ENCODE measurements at places on chromosomes 2 and 18.

DNA sequence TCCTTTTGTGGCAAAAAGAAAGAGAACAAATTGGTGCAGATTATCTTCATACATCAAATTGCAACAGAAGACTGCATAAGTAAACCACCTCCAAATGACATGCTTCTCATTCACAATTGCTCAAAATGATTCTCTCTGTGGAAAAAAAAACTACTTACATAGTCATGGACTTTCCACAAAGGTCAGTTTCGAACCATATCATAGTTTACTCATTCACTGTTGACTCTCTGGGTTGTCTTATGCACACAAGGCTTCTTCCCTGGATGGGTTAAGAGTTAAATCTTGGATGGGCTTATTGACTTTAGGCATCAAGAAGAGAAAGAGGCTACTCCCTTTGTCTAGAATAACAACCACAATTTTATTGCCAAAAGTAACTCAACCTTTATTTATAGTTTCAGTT, 91.3 kb upstream of the RAB27B start:
- no peak for DNase-seq

- no peak for DNase-seq
Measured at GRCh38 chr18:80037869-80038630, 3.8 kb downstream of the RBFA start.

GRCh38 chr2:191693166-191693565, 15.2 kb downstream of the NABP1 start:
- no peak for DNase-seq

DNA sequence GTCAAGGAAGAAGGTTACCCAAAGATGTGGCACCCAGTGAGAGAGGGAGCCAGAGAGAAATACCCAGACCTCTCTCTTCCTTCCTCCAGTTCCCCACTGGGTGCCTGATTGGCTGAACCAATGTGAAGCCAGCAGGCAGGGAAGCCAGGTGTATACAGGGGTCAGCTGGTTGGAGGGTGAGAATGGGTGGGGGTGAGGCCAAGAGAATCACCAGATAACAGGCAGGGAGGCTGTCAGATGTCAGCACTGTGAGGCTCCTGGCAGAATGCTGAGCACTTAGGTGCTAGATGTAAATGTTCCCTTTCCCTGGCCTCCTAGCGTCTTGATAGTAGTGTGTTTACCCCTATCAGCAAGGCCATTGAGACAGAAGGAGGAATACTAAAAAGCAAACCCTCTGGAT, 104.0 kb upstream of the MGAT5 start:
- no peak for DNase-seq

DNA sequence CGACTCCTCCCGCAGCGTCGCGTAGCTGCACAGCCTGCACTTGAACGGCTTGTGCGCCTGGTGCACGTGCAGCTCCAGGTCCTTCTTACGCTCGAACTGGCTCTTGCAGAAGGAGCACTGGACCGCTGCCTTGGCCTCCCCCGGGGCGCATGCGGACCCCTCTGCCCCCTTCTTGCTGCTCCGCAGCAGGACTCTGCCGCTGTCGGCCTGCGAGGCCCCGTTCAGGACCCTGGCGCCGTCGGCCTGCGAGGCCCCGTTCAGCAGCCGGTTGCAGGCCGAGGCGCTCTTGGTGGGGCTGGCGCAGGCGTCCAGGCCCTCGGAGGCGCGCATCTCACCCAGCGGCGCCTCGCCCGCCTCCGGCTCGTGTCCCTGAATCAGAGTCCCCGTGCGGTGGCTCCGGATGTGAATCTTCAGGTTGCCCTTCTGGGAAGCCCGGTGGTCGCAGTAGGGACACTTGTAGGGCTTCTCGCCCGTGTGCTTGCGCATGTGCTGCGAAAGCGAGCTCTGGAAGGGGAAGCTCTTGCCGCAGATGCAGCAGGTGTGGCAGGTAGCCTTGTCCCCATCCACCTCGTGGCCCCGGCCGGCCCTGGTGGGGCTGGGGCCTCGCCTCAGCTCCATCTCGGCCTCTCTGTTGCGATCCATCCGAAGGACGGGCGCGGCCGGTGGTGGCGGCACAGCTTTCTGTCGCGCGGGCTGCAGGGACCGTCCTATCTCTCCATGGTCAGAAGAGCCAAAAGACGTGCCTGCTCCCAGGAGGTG, 52.5 kb downstream of the ZNF516 start:
- no peak for DNase-seq
